ENCODE measurements at places on chromosomes 12 and 14.

DNA sequence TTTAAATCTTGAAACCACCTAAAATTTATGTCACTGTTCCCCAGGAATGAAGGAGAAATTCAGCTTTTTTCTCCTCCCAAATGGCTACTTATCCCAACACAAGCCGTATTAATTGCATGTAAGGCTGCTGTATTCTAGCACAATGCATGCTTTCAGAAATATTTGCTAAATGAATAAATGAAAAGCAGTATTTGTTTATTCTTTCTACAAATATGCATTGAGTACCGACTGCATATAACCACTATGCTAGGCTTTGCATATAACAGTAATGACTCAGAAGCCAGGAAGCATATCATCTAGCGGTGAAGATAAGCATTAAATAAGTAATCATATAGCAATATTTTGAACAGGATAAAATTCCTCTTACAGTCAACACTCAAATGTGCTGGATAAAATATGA is 5.7 kb upstream of the LRR1 start:
- no peak for DNase-seq

DNA sequence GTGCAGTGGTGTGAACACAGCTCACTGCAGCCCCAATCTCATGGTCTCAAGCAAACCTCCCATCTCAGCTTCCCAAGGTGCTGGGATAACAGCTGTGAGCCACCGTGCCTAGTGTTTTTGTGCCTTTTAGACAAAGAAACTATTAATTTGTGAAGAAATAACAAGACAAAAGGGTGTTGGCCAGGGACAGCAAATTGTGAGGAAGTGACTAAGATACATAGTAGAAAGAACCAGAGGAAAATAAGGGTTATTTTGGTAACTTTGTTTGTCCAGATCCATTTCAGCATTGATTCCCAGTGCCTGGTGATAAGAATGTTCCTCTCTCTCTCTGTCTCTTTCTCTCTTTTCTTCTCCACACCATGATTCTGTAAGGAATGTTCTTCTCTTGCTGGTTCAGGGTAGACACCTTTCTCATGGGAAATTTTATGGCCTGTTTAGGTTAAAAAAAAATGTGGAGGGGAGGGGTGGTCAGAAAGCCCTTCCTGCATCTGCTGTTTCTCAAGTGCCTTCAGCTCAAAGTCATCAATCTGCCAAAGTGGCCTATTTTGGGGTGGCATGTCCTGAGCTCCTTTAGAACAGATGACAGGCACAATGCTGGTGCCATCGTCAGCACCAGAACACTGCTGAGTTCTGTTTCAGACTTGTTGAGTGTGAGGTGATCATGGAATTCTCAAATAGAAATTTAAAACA is 184.4 kb upstream of the EEA1 start:
- no peak for DNase-seq

DNA sequence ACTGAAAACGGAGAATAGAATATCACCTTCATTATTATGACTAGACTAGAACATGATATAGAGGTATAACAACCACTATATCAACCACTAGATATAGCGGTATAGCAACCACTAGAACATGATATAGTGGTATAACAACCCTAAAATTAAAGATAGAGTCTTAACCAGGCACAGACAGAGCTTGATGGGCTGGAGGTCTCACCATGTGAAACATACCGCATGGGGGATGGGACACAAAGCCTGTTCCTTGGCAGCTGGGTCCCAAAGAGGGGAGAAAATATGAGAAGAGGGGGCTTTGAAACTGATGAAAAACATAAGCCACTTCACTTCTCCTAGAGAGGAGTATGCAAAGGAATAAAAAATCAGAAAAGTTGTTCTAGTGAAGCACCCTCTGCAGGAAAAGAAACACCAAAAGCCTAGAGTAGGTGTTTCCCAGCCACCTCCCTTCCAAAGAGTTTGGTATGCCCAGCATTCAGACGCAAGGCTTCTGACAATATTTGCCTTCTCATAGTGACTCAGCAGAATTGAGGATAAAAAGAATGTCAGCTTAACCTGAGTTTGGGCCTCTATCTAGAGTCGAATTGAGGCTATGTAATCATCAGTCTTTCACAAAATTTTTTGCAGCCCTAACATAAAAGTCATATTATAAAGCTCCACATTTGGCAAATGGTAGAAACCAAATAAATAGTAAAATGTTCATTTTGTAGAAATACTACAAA is 316.4 kb downstream of the NOVA1 start:
- no peak for DNase-seq

DNA sequence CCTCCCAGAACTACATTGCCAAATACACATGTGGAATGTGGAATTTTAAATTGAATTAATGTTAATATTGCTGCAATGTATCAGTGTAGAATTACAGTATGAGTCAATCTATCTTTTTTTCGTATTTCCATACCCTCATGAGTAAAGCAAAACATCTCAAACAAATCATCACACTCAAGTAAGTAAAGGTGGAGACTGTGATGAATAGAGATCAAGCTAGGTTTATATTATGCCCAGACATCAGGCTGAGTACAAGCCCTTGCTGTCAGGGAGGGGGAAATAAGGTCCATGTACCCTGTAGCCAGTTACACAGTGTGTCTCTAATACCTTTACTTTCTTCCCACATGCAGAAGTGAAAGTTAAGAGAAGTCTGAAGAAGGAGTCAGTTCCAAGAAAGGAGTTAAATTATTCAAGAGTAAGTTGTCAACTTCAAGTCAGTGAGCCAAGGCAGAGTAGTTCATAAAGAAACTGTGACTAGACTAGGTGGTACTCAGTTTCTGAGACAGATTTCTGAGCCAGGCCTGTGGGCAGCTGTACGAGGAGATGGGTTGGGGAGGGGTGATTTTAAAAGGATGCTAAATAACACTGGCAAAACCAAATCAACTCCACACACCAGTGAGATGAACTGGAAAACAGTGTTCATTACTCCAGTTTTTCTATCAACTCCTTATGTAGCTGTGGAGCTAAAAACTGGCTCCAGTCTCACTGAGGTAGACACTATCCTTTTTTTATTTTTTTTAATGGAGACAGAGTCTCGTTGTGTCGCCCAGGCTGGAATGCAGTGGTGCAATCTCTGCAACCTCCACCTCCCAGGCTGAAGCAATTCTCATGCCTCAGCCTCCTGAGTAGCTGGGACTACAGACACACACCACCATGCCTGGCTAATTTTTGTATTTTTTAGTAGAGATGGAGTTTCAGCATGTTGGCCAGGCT is 23.8 kb upstream of the STK38L start:
- no peak for DNase-seq
